Type B pancreatic cell (in vitro differentiated cells): ENCODE measurements at places on chromosomes 11 and 22. TPM values are rescaled to one million over a fixed set of nuclear protein-coding genes. Genes with fewer than 3 reads are reported as not detected.

Gene CHRDL2
- 1.4 TPM in 1 of 2 replicates, not detected in the other for total RNA-seq

Gene OOSP2
- not detected in 2 replicates for total RNA-seq

DNA sequence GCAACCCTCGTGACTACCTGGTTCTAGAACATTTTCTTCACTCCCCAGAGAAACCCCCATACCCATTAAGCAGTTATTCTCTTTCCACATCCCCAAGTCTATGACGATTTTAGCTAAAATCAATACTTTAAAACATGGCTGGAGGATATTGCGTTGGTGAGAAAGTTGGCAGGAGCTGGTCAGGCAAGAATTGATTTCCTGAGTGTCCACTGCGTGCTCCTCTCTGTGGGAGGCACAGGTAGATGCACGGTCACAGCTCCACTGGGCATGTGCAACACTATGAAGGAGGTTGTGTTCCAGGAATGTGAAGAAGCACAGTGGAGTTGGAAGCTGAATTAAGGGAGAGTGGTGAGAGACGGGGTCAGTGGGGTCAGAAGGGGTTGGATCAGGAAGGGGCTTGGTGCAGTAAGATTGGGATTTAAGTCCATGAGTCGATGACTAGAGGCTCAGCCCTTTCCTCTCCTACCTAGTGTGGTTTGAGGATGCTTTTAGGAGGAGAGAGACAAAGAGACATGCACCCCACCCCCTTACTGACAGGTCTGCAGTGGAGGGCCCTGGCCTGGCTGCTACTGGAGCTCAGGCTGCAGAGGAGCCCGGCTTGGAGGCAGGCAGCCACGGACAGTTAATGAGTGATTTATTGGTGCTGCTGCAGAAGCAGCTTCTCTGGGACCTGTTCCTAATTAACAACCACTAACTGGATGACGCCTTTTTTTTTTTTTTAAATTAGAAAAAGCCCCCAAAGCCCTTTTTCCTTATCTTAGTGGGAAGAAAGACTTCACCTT lies 395.6 kb downstream of the TENM4 start:
- no peak for DNase-seq
- H3K4me3 ChIP-seq, result peak overlapping the region; percentile 35
- peaks cover 48% of the 10 kb centered on the region for H3K4me1 ChIP-seq
- no peaks in the 10 kb centered on the region for H3K36me3 ChIP-seq
- H3K27ac ChIP-seq, result peak overlapping the region; percentile 76

GRCh38 chr22:27962268-27963044 lies 43.4 kb upstream of the PITPNB start:
- H3K4me1 ChIP-seq, result peaks cover 20% of the 10 kb centered on the region
- no peak for DNase-seq
- no peak overlapping the region for H3K27ac ChIP-seq

- no peaks in the 10 kb centered on the region for H3K27me3 ChIP-seq
- no peaks in the 10 kb centered on the region for H3K36me3 ChIP-seq
- no peak for DNase-seq
Observed at GRCh38 chr22:31626427-31627150, 35.4 kb downstream of the PISD start.

DNA sequence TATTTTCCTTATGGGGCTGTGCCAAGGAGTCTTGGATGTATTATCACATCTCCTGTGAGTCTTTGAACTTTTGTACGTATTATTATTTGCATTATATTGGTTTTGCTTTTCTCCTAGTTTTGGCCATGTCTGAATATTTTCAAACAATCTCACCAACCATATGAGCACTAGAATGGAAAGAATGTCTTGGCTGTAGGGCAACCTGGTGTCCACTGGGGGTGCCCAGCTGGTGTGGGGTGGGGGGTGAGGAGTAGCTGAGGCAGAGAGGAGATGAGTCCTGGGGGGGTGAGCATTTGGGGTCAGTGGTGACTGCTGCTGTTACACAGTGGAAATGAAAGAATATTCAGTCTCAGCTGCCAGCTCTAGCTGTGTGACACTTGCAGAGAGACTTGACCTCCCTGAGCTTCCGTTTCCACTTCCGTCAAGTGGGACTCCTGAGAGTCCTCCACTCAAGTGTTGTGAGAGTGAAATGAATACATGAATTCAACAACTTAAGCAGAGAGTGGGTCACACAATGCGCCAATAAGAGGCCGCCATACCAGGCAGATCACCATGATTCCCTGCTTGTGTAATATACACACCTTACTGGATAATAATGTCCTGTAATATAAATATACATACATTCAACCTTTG lies 12.7 kb upstream of the PVALB start:
- H3K36me3 ChIP-seq, result no peaks in the 10 kb centered on the region
- H3K27me3 ChIP-seq, result peaks cover 43% of the 10 kb centered on the region
- no peak overlapping the region for H3K4me3 ChIP-seq
- no peak overlapping the region for H3K27ac ChIP-seq
- H3K4me1 ChIP-seq, result no peaks in the 10 kb centered on the region

DNA sequence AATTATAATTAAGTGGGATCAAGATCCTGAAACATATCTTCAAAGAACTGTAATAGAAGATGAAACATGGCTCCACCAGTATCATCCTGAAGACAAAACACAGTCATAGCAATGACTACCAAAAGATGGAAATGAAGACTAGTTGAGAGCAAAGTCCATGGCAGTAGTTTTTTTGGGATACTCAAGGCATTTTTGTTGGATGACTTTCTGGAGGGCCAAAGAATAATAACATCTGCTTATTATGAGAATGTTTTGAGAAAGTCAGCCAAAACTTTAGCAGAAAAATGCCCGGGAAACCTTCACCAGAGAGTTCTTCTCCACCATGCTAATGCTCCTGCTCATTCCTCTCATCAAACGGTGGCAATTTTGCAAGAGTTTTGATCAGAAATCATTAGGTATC lies 809.4 kb upstream of the RAG2 start:
- H3K27me3 ChIP-seq, result no peaks in the 10 kb centered on the region
- no peaks in the 10 kb centered on the region for H3K4me1 ChIP-seq
- no peaks in the 10 kb centered on the region for H3K36me3 ChIP-seq
- H3K27ac ChIP-seq, result no peak overlapping the region
- no peak overlapping the region for H3K4me3 ChIP-seq
- DNase-seq, result no peak

GRCh38 chr11:64063777-64064176 lies 28.0 kb downstream of the FLRT1 start:
- H3K36me3 ChIP-seq, result no peaks in the 10 kb centered on the region
- peaks cover 17% of the 10 kb centered on the region for H3K27me3 ChIP-seq
- no peak for DNase-seq
- H3K27ac ChIP-seq, result no peak overlapping the region
